Activated CD4-positive, alpha-beta T cell treated with anti-CD3 and anti-CD28 coated beads, Interleukin-2, amount 10 ng/mL, durations not matched to agents 7 days and 5 days (primary cell): ENCODE measurements at places on chromosomes 6 and 20. TPM values are rescaled to one million over a fixed set of nuclear protein-coding genes. Genes with fewer than 3 reads are reported as not detected.
A peak's percentile ranks its signal among the peaks of the same experiment; 100 is the strongest.

Gene OCSTAMP
- total RNA-seq: not detected

Gene C20orf202
- total RNA-seq: not detected

Gene KDM1B
- 10.5 TPM for total RNA-seq

Gene ADGRF4
- not detected for total RNA-seq

Gene MRS2
- total RNA-seq: 17.8 TPM

DNA sequence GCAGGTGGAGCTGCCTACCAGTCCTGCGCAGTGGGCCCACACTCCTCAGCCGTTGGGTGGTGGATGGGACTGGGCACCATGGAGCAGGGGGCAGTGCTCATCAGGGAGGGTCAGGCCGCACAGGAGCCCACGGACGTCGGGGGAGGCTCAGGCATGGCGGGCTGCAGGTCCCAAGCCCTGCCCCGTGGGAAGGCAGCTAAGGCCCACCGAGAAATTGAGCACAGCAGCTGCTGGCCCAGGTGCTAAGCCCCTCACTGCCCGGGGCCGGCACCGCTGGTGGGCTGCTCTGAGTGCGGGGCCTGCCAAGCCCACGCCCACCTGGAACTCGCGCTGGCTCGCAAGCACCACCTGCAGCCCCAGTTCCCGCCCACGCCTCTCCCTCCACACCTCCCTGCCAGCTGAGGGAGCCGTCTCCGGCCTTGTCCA is 30.2 kb upstream of the ID4 start:
- no peak for DNase-seq
- H3K27me3 ChIP-seq: peaks cover 26% of the 10 kb centered on the region
- no peak overlapping the region for H3K27ac ChIP-seq

DNA sequence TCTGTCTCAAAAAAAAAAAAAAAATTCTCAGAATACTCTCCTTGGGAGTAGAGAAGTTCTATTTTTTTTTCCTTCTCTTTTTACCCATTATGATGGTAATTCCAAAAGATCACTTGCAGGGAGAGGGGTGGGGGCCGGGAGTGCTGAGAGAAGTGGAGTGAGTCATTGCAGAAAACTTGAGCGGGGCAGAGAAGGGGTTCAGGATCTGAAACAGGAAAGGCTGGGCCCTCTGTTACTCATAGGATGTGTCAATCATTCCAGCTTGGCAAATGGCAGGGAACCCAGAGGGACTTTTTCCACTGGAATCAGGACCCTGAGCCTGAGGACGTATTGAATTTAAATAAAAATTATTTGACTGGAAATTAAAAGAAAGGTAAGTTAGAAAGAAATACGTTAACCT is 111.4 kb upstream of the ARMC2 start:
- H3K4me3 ChIP-seq: no peak overlapping the region
- H3K27ac ChIP-seq: no peak overlapping the region
- H3K4me1 ChIP-seq: no peaks in the 10 kb centered on the region
- no peaks in the 10 kb centered on the region for H3K36me3 ChIP-seq
- H3K27me3 ChIP-seq: peaks cover 7% of the 10 kb centered on the region

- H3K4me3 ChIP-seq: no peak overlapping the region
- no peak overlapping the region for H3K27ac ChIP-seq
- peaks cover 16% of the 10 kb centered on the region for H3K4me1 ChIP-seq
- no peak for DNase-seq
- H3K36me3 ChIP-seq: peaks cover 4% of the 10 kb centered on the region
Measured at GRCh38 chr6:41767112-41767833, 12.4 kb downstream of the FRS3 start.

GRCh38 chr20:54029176-54029575 is 41.2 kb downstream of the BCAS1 start:
- H3K27me3 ChIP-seq: peaks cover 23% of the 10 kb centered on the region
- H3K4me3 ChIP-seq: no peak overlapping the region
- H3K4me1 ChIP-seq: no peaks in the 10 kb centered on the region
- no peak for DNase-seq

DNA sequence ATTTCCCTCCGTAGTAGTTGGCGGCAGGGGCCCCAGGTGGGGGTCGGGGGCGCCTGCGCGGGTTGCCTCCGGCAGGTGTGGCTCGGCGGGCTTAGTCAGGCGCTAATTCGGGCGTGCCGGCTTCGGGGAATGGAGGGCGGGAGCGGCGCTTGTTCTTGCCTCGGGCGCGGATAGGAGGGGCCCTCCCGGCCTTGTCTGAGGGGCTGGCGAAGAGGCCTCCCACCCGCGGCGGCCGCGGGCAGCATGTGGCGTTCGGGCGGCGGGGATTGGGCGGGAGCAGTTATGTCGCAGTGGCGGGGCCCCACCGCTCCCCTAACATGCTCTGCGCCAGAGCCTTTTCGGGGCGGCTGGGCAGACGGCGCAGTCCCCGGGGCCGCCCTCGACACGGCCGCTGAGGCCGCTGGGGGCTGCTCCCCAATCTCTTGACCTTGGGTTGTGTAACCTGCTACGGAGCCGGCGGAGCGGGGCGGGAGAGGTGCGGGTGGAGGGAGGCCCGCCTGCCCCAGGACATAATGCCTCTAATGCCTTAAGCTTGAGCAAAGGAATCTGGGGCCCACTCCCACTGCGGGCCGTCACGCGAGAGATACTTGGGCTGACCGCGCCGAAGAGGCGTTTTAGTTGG is 1.1 kb downstream of the AMD1 start:
- DNase-seq: peak; percentile 66
- peak overlapping the region; percentile 95 for H3K27ac ChIP-seq
- H3K4me3 ChIP-seq: peak overlapping the region; percentile 95
- peaks cover 45% of the 10 kb centered on the region for H3K4me1 ChIP-seq

DNA sequence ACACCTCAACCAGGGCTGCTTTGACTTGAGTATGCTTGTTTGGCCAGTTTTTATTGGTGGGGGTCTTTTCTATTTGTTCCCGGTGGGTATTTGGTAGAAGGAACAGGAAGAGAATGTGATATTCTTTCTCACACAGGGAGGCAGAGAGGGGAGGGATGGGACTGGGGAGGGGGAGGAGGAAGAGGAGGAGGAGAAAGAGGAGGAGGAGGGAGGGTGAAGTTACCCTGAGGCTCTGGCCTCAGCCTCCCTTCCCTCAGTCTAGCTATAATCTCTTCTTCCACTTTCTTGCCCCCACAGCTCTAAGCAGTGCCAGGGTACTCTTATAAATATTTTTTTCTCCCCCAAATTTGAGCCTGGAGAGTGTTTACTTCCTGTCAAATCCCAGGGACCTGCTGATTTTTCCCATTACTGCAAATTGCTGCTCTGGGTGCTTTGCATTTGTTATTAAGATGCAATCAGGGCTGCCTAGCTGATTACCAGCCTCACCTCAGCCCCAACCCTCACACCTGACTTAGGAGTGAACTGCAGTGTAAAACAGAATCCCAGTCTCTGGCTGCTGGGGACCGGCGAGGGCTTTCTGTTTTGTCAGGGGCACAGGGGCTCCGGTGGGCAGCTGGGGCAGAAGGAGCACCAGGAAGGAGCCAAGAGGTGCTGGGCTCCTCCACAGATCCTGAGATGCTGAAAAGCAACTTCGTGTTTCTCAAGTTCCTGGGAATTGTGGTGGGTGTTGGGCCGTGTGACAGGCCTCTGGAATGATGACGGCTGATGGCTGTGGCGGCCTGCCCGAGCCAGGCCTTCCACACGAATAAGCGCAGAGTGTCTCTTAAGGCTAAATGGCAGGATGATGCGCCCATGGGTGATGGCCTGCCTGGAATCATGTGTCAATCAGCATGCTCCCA is 141.4 kb downstream of the CD83 start:
- H3K27me3 ChIP-seq: no peaks in the 10 kb centered on the region
- H3K36me3 ChIP-seq: peaks cover 5% of the 10 kb centered on the region
- no peak overlapping the region for H3K27ac ChIP-seq
- no peak for DNase-seq
- no peak overlapping the region for H3K4me3 ChIP-seq
- peaks cover 8% of the 10 kb centered on the region for H3K4me1 ChIP-seq

DNA sequence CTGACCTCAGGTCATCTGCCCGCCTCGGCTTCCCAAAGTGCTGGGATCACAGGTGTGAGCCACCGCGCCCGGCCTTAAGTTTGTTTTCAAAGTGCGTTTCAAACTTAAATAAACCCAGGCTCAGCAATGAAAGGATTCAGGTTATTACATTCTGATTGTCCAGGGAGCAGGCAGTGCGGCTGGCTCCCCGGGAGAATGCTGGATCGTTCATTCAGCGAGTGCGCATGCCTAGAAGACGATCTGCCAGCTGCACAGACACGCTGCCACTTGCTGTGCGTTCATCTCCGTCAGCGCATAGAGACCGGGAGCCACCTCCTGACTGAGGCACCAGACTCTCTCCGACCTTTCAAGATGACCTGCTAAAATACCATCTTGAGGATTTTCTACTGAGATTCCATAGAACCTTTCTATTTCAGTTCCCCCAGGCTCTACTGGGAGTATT is 163.9 kb upstream of the ZNF217 start:
- peaks cover 42% of the 10 kb centered on the region for H3K4me1 ChIP-seq
- no peak overlapping the region for H3K4me3 ChIP-seq
- H3K36me3 ChIP-seq: peaks cover 5% of the 10 kb centered on the region
- no peak for DNase-seq
- H3K27me3 ChIP-seq: no peaks in the 10 kb centered on the region

- DNase-seq: no peak
- no peaks in the 10 kb centered on the region for H3K36me3 ChIP-seq
- H3K4me3 ChIP-seq: no peak overlapping the region
- H3K27ac ChIP-seq: no peak overlapping the region
Measured at GRCh38 chr6:143406673-143407072, 43.8 kb downstream of the ADAT2 start.

- H3K36me3 ChIP-seq: peaks cover 3% of the 10 kb centered on the region
- H3K4me1 ChIP-seq: peaks cover 12% of the 10 kb centered on the region
- no peak overlapping the region for H3K27ac ChIP-seq
Measured at GRCh38 chr20:20466341-20466879, 98.5 kb downstream of the INSM1 start.

DNA sequence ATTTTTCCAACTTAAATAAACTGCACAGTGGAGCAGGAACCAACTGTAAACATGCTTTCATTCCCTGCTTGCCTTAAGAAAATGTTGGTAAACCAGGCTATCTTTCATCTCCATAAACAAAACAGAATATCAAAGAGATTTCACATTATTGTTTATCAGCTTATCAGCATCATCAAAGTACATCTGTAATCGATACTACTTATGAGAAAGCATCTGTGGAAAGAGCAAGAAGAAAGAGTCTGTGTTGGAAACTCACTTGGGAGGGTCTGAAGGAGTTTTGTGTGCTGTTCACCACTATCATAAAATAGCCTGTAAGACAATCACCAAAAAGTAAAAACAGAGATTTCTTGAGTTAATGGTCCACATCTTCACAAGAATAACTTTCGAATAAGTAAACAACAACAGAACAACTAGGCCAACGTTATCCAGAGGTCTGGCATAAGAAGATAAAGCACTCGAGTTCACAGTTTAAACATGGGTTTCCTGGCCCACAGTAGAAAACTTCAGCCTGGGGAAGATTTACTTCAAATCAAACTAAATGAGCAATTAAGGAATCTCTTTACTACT is 47.9 kb downstream of the EPB41L2 start:
- H3K4me1 ChIP-seq: peaks cover 2% of the 10 kb centered on the region
- H3K27ac ChIP-seq: no peak overlapping the region
- DNase-seq: no peak
- H3K27me3 ChIP-seq: peaks cover 2% of the 10 kb centered on the region
- no peaks in the 10 kb centered on the region for H3K36me3 ChIP-seq

- H3K27me3 ChIP-seq: no peaks in the 10 kb centered on the region
- no peaks in the 10 kb centered on the region for H3K4me1 ChIP-seq
- no peaks in the 10 kb centered on the region for H3K36me3 ChIP-seq
- H3K4me3 ChIP-seq: no peak overlapping the region
Measured at GRCh38 chr20:18683839-18684238, 96.0 kb downstream of the DTD1 start.

DNA sequence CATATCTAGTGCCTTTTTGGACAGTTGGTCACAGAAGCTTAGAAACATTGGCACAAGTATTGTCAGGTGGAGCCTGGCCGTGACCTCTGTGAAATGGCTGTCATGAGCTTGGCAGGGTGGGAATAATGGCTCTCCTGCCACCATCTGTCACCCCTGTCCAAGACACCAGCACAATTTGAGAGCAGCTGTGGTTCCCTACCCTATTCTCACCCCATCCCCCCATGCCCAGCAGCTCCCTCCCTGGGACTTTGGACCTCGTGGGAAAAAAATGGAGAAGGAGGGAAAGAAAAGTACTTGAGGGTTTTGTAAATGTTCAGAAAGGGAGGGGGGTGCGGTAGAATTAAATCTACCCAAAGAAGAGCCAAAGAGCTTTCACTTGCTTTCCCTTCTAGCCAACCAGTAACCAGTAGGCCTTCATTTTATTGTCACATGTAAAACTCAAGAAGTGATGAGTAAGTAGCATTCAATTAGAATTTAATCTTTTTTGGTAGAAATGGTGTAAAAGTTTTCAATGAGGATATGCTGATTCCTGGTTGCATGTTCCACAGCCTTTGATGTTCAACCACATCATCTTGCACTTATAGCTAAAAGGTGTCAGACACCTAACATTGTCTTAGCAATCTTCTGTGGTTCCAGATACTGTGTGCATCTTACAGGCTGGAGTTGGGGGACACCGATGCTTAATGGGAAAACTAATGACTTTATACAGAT is 263.5 kb upstream of the TAB2 start:
- H3K27ac ChIP-seq: no peak overlapping the region
- peaks cover 6% of the 10 kb centered on the region for H3K36me3 ChIP-seq
- H3K4me3 ChIP-seq: no peak overlapping the region

- H3K27ac ChIP-seq: no peak overlapping the region
- H3K27me3 ChIP-seq: no peaks in the 10 kb centered on the region
- H3K4me1 ChIP-seq: no peaks in the 10 kb centered on the region
- no peak overlapping the region for H3K4me3 ChIP-seq
- no peaks in the 10 kb centered on the region for H3K36me3 ChIP-seq
- DNase-seq: no peak
Measured at GRCh38 chr20:12171923-12172524, 254.3 kb downstream of the BTBD3 start.

- no peak for DNase-seq
- H3K4me3 ChIP-seq: no peak overlapping the region
- no peak overlapping the region for H3K27ac ChIP-seq
- no peaks in the 10 kb centered on the region for H3K4me1 ChIP-seq
Measured at GRCh38 chr6:79246891-79247290, 12.4 kb upstream of the HMGN3 start.

GRCh38 chr6:31267651-31268368 is 4.1 kb downstream of the HLA-C start:
- peak overlapping the region; percentile 40 for H3K4me3 ChIP-seq
- H3K27me3 ChIP-seq: no peaks in the 10 kb centered on the region
- no peak for DNase-seq
- H3K27ac ChIP-seq: peak overlapping the region; percentile 3
- peaks cover 33% of the 10 kb centered on the region for H3K4me1 ChIP-seq

- H3K4me3 ChIP-seq: no peak overlapping the region
- H3K4me1 ChIP-seq: peaks cover 87% of the 10 kb centered on the region
- peaks cover 88% of the 10 kb centered on the region for H3K36me3 ChIP-seq
Measured at GRCh38 chr20:51487076-51487475, 55.4 kb downstream of the NFATC2 start.

DNA sequence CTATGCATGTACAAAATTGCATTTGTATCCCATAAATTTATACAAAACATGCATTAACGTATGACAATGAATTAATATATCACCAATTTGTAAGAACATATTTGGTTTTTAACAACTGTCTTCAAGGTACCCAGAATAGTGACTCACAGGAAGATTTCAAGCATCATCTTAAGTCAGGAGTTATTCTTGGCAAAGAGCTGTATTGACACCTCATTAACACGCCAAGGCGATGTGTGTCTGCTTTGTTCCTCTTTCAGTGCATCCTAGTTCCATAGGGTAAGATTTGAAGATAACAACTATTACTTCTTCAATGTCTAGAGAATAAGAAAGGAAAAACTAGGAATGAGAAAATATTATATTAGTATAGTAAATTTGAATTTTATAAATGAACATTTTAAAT is 35.8 kb upstream of the TPD52L1 start:
- no peaks in the 10 kb centered on the region for H3K4me1 ChIP-seq
- no peak overlapping the region for H3K4me3 ChIP-seq
- H3K27ac ChIP-seq: no peak overlapping the region
- peaks cover 2% of the 10 kb centered on the region for H3K27me3 ChIP-seq
- H3K36me3 ChIP-seq: no peaks in the 10 kb centered on the region
- no peak for DNase-seq
